ENCODE measurements at places on chromosomes 7 and 10.
A peak's percentile ranks its signal among the peaks of the same experiment; 100 is the strongest.

- no peak for DNase-seq
Observed at GRCh38 chr7:77606562-77606961, 69.5 kb downstream of the PTPN12 start.

DNA sequence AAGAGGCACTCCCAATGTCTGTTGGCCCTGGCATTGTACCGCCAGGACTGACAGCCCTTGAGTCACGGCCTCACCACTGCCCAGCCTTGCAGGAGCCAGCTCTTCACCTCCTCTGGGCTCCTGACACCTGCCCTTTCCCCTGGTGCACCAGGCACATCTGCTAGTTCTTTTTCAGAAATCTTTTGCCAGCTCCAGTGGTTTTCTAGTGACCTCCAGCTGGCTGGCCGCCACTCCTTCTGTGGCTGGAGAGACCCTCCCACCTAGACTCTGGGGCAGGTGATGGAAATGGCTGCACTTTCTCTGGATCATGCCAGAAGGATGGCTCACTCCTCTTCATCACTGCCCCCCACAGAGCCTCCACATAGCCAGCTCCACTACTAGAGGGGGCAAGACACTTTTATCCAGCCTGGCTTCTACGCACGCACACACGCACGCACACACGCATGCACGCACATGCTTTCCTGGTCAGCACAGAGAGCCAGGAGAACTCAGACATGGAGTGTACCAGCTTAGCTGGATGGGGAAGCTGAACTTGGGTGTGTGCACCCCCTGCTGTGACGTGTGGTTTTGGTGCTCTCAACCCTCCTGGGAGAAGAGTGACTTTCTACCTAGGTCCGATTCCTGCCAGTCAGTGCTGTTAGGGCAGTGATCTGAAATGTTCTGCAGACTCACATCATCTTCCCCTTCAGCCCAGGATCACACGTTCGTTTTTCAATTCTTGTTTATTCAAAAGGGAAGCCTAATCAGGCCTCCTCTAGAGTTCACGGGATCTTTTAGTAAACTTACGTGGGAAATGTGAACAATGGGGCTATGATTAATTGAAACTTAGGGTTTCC is 222.0 kb downstream of the PRPF18 start:
- DNase-seq, result no peak

DNA sequence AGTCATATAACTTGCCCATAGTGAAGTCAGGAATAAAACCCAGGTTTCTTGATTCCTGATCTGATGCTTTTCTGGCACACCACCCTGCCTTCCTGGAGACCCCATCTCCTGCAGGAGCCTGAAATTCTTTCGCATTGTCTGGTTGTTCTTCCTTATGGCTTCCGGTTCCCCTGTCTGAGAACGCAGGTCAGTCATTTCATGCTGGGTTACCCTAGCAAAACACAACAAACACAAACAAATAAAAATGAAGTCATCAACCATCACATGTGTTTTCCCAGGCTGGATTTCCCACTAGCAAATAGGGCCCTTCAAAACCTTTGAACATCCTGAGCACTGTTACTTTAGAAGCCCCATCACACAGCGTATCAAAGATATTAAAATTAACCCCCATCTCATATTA is 569.6 kb downstream of the LRMDA start:
- DNase-seq, result no peak

GRCh38 chr7:11228515-11228914 is 254.8 kb downstream of the PHF14 start:
- DNase-seq, result peak; percentile 41

GRCh38 chr7:48109848-48110663 is 21.0 kb downstream of the UPP1 start:
- DNase-seq, result peak; percentile 31

GRCh38 chr7:28539289-28539981 is 127.1 kb downstream of the CREB5 start:
- DNase-seq, result no peak

DNA sequence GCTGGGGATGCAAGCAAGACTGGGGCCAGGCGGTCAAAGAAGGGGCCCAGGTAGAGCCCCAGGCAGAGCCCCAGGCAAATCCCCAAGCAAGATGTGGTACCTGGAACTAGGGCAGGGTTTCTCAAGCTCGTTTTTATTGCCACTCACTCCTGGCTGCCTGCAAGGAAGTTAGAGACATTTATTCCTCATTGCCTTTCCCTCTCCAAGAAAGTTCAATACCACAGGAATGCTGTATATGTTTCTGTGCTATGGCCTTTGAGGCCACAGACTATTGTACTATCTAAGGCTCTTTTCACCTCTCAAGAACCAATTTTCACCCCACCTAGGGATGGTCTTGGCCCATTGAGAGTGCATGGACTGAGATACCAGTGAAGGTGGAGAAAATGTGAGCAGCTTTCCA is 71.3 kb downstream of the TACC2 start:
- DNase-seq, result no peak

- DNase-seq, result no peak
Observed at GRCh38 chr7:30799206-30799975, 28.2 kb downstream of the MINDY4 start.

GRCh38 chr10:129279446-129280154 is 187.4 kb upstream of the MGMT start:
- no peak for DNase-seq
